ENCODE measurements at places on chromosomes 2 and 18.

- DNase-seq, result no peak
These were observed 6.8 kb downstream of the EDAR start for GRCh38 chr2:108982259-108982679.

GRCh38 chr2:64405581-64406406 is 48.2 kb upstream of the LGALSL start:
- DNase-seq, result no peak

DNA sequence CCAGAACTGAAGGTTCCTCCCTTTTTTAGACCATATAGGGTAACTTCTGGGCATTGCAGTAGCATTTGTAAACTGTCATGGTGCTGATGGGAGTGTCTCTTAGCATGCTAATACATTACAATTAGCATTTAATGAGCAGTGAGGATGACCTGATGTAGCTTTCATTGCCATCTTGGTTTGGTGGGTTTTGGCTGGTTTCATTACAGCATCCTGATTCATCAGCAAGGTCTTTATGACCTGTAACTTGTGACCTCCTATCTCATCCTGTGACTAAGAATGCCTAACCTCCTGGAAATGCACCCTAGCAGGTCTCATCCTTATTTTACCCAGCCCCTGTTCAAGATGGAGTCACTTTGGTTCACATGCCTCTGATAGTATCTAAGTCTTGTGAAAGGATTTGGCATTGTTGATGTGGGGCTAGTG is 159.0 kb downstream of the TMX3 start:
- no peak for DNase-seq

- no peak for DNase-seq
These were observed 9.3 kb upstream of the CD226 start for GRCh38 chr18:69956665-69957620.

- DNase-seq, result no peak
These were observed 21.0 kb downstream of the TCF7L1 start for GRCh38 chr2:85154048-85154753.

DNA sequence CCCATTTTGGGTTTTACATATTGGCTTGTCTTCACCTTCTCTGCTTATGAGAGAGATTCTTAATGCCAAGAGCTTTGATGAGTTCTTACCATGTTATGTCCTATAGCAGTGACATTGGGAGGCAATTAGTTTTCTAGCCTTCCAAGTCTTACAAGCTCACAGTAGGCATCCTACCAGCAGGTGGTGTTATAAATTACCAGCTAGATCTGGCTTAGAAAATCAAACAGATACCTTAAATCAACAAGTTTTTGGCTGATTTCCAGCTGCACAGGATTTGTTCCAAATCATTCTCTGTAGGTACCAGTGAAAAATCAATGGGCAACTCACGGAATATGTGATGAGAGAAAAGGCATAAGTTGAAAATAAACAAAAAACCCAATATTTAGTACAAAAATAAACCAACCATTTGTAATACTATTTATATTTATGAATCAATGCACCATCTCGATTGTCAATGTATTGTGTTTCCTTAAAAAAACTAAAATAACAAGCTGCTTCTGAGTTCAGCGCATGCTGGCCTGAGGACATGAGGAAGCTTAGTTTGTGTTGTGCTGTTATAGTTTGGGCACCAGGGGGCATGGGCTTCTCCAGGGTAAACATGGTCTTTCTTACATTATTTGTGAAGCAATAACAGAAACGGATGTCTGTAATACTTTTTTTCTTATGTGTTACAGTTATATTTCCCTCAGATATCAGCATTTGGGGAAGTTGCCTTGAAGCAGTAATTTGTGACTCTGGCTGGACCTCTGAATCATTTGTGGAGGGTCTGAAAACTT is 34.1 kb upstream of the NXPH2 start:
- DNase-seq, result no peak

GRCh38 chr2:137957033-137957432 is 7.2 kb upstream of the HNMT start:
- no peak for DNase-seq

DNA sequence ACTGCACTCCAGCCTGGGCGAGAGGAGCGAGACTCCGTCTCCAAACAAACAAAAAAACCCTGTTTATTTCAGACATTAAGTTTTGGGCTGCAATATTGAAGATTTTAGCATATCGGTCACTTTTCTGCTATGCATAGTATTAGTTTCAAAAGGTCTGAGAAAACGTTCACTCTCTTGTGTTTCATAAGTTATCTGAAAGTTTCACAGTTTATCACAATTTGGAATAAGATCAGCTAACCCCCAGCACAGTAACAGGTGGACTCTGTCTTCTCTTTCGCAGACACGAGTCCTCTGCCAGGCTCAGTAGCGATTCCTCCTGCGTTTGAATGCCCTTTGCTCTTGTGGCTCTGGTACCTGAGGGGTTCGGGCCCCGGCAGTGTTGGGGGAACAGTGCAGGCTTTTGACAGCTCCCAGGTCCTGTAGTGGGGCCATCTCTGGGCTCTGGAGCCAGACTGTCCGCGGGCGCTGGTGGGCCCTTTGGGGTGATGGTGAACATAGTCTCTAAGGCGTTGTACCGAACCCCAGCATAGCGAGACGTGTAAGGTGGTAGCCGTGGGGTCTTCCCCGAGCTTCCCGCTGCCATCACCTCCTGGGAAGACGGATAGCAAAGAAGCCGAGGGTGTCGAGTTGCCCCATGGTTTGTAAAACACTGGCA is 20.4 kb downstream of the NFATC1 start:
- DNase-seq, result no peak

DNA sequence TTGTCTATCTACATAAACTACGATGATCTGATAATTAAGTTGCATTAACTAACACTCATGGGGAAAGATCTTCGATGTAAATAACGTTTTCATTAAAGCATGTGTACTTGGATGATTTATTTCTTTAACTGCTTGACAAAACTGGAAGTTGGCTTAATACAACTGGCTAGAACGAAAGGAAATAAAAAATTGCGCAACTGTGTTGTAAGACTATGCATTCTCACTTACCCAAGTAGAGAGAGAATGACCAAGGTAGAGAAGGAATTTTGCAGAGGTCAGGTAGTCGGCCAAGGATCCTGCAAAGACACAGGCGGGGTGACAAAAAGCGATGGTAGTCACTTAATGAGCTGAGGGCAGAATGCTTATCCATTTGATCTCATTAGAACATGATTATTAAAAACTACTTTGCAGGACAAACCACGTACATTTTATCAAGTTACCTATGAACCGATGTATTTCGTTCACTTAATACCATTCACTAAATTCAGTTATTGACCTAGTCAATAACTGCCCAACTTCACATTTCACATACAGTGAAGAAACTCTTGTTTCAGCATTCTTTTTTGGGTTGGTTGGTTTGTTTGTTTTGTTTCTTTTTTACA is 900 bp downstream of the SLC40A1 start:
- DNase-seq, result no peak

DNA sequence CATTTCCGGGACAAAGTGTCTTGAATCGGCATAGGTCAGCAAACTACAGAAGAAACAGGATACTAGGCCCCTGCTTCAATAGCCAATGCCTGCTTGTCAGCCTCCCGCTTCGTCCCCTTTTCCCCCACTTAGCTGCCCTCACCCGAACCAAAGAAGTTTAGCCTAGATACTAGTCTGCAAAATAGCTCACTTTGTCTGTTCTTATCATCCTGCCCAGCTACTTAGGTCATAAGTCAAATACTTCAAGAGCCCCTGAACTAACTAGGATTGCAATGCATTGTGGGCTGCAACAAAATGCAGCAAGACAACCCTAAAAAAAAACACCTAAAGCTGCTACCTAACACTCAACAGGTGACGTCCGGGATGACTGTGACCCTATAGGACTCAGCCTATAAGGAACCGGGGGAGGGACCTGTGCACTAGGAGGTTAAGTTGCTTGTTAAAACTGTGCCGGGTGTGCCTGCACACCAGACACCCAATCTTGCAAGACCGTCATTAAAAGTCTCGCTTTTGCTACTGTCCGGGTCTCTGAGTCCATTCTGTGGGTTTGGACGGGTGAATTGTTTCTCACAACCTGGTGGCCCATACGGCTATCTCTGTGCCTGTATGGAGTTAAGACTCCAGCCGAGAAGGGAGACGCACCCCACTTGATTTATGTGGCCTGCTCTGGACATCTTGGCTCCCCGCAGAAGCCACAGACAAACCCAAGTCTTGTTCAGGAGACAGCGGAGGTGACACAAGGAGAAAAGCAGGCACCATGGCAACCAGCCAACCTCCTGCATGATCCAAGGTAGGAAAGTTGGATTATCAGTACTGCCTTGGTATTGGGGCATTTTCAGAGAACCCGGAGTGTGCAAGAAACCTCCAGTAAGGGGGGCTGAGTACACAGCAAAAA is 105.9 kb downstream of the HIBCH start:
- DNase-seq, result no peak

DNA sequence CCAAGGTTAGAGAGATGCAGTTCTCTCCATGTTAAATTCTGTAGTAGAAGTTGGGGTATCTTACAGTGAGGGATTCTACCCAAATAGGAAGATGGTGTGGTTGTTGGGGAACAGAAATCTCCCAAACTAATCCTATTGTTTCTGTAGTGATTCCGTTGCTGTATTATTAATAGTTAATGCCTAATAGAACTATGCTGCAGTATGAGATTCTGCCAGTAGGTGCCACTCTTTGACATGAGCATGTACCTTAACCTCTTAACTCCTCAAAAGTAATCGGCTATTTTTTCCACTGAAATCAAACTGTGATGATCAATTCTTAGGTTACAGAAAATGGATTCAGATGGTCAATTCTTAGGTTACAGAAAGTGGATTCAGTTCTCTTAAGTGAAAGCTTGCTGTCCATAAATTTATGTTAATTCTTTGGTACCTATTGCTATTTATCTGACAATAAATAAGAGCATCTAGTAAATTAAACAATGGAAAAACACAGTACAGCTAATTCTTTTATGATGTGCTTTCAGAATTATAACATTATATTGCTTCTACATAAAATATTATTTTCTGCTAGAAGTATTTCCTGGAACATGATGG is 97.9 kb upstream of the DLX2 start:
- DNase-seq, result no peak

GRCh38 chr18:47721876-47722275 is 208.6 kb downstream of the SMAD2 start:
- DNase-seq, result no peak

- peak; percentile 11 for DNase-seq
These were observed 55.0 kb downstream of the PKDCC start for GRCh38 chr2:42102591-42103450.

DNA sequence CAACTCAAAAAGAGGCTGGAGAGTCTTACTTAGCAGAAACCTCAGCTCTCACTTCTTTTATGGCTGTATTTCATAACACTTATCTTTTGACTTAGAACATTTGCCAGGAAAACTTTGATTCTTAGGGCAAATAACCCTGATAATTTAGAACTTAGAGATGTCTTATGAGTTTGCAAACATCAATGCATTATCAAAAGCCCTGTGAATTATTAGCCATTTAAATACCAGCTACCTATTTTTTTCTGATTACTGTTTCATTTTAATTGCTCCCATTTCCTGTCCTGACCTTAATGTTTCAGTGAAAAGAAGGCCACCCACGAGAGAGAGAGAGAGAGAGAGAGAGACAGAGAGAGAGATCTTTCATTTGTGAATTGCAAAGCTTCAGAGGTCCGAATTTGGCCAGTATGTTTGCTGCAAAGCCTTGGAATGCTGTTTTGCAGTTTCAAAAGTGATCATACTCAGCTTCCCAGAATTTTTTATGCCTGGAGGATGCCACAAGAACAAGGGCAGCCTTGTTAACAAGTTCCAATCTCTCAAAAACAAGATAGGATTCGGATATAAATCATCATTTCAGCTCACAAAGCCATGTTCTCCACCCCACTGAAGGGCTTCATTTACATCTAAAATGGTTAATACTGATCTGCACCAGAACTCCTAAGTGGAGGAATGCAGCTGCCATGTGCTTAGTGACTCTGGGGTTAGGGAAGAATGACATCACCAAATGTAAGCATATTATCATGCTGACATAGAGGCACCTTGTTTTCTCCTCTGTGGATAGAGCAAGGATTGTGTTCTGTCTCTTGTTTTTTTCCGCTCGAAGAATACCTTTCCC is 478.2 kb downstream of the ARHGAP15 start:
- no peak for DNase-seq

GRCh38 chr2:218019411-218020060 is 16.7 kb upstream of the TNS1 start:
- no peak for DNase-seq

- DNase-seq, result no peak
These were observed 33.7 kb downstream of the FASTKD2 start for GRCh38 chr2:206799083-206799482.

DNA sequence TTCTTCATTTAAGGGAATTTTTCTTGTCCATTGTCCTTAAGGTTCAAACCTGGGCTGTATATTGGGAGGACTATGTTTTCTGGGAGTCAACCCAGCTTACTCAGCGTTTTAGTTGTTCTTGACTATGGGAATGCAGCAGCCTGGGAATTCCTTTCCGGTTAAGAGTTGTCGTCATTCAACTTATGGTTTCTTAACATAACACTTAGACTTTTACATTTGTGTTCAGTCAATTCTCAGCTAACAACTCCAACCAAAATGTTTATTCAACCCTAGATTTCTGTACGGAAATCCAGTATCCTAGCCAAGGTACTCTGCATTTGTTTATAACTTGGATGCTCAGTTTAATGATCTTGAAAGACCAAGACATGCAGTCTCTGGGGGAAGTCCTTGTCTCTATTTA is 960.9 kb downstream of the CBLN2 start:
- no peak for DNase-seq

DNA sequence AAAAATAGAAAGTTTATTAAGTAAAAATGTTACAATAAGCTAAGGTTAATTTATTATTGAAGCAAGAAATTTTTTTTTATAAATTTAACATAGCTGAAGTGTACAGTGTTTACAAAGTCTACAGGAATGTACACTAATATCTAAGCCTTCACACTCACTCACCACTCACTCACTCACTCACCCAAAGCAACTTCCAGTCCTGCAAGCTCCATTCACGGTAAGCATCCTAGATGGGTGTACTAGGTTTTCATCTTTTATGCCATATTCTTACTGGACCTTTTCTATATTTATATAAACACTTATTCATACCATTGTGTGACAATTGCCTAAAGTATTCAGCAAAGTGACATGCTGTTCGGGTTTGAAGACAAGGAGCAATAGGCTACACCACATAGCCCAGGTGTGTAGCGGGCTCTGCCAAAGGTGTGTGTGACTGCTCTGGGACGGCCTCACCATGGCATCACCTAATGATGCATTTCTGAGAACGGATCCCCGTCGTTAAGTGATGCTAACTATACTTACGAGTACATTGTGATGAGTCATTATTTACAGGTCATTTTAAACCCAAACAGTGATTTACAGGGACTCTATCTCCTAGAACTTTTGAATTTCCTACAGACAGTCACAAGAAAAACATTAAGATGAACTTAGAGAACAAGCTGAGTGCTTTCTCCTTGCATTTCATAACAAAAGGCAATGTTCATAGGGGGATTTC is 76.3 kb upstream of the ID2 start:
- no peak for DNase-seq

DNA sequence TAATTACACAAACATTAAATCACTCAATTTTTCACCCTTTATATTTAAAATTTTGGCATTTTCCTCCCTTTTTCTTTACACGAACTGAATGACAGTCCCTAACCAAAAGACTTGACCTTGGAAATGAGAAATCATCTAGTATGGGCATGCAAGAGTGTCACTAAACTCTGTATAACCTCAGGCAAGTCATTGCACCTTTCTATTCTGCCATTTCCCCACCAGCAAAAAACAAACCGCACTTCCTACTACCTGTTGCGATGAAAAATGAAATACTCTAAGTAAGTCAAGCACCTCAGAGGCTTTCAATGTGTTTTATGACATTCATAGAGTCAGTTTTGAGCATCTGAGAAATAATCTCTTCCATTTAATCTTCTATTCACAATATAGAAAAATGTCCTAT is 44.1 kb downstream of the ANKRD44 start:
- no peak for DNase-seq

GRCh38 chr18:10913919-10914318 is 235.4 kb downstream of the PIEZO2 start:
- no peak for DNase-seq
